ENCODE measurements at places on chromosomes 7 and 10. TPM values are rescaled to one million over a fixed set of nuclear protein-coding genes. Genes with fewer than 3 reads are reported as not detected.

- DNase-seq = no peak
Measured at GRCh38 chr10:103890194-103890658, 27.8 kb downstream of the STN1 start.

DNA sequence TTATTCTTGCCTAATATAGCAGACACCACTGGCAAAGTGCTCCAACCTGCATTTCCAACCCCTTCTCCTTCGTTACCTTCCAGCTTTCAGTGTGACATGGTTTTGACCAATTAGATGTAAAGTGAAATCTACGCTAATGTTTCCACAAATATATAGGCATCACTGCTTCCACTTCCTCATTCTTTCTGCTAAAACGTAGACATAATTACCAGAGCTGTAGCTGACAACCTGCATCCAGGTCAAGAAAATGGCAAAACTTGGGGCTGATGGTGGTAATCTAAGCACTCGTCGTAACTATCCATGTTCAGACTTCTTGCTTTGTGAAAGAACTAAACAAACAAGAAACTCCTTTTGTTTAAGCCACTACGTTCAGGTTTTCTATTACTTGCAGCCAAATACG is 41.8 kb upstream of the COL1A2 start:
- no peak for DNase-seq

GRCh38 chr7:20744954-20745446 is 41.7 kb downstream of the SP8 start:
- no peak for DNase-seq

DNA sequence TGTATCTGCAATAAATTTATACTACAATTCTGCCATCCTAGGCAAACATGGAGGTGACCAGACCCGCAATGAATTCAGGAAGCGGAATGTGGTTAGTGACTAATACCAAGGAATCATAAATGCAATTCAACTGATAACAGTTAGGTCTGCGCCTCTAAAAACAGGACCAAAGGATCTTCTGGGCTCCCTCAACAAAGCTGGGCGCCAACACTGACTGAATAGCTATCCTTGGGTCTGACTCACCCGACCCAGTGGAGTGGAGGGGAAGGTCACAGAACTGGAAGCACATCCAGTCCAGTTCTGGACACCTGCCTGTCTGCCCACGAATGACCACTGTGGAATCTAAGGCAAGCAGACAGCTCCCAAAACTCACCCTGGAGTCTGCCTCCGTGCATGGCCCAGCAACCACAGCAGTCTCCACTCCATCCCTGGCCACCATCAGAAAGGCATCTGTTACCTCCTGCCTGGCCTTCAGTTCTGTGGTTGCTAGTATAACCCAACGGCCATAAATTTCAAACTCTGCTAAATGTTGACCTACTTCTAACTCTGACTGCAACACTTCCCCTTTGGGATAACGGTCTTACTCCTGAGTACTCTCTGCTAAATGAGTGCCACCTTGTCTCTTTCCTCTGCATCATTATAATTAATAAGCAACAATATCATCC is 43.0 kb upstream of the DLX6 start:
- no peak for DNase-seq

DNA sequence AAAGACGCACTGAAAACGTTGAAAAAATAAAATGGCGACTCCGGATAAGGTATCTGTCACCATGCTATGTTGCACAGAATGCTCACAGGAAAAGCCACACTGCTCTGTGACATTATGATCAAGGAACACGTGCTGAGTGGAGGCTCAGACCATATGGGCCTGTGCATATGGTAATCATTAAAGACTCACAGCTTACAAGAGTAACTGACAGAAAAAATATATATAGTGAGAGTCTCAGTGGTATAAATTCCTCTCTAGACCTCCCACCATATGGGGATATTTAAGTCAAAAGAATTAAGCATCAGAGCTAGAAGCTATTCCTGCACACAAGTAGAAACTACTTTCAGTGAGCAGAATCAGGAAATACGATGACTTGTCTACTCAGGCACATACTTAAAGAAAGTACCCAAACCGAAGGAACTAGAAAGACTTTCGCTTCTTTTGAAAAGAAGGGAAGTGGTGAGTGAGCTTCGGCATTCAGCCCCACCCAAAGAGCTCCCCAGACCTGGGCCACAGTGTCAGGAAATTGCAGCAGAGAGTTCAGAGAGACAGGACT is 65.1 kb upstream of the MPP7 start:
- DNase-seq = peak; percentile 51

GRCh38 chr10:66671562-66671961 is 254.3 kb upstream of the LRRTM3 start:
- DNase-seq = no peak

DNA sequence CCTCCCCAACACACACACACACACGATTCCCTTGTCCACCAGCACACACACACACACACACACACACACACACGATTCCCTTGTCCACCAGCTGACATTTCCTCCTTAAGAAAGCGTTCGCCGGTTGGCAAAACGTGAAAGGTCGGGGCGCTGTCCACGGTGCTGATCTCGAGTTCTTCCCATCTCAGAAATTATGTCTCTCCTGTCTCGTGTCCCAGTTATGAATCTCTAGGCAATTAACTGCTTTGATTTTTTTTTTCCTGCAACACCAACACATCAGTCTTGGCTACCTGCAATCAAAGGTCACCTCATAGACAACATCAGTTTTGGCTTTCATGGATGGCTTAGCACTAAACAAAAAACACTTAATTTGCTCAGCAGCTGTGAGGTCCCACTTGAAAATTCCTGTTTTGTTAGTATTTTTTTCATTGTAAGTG is 1.9 kb downstream of the INA start:
- DNase-seq = peak; percentile 54

- DNase-seq = no peak
Measured at GRCh38 chr10:129677377-129677927, 210.4 kb downstream of the MGMT start.

DNA sequence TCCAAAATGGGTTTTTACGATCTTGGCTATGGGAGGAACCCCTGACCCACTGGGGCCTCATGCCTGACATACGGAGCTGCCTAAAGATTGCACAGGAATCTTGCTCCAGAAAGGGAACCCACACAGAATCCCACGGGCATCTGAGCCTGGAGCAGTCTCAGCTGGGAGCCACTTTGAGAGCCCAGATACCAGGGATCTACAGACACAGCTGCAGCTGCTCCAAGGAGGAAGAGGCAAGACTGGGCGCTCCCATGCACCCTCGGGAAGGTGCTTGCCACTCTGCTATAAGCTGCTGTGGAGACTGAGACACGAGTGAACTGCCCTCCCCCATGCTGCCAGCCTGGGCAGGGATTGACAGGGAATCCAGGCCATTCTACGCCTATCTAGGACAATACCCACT is 202.5 kb downstream of the REEP3 start:
- no peak for DNase-seq

GRCh38 chr10:51716981-51717380 is 17.6 kb upstream of the CSTF2T start:
- no peak for DNase-seq

- DNase-seq = no peak
Measured at GRCh38 chr7:47342296-47343060, 239.4 kb downstream of the TNS3 start.

- no peak for DNase-seq
Measured at GRCh38 chr10:94224656-94225055, 138.1 kb downstream of the NOC3L start.

DNA sequence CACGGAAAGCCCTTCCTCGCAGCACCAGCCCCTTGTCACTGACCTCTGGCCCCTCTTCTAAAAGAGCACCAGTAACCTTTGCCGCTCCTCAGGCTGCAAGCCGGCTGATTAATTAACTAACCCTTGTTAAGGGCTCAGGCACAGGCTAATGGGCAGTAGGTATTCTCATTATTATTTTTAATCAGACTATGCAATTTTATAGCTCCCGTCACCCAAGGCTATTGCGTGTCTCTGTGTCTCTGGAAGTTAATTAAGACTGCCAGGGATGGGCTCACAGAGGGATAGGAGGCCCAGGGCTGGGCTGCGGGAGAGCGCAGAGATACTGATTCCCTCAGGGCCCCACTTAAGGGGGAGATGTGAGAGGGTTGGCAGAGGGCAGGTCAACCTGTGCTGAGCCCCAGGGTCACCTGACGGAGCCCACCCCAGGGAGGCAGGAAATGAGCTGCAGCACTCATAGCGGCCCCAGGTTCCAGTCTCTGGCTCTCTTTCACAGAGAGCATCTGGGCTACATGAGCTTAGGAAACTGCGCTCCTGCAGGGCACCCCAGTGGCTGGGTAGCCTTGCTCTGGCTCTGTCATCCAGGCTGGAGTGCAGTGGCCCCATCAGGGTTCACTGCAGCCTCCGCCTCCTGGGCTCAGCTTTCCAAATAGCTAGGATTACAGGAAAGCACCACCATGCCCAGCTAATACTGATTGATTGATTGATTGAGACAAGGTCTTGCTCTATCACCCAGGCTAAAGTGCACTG is 92.2 kb upstream of the LRRC4 start:
- DNase-seq = no peak

DNA sequence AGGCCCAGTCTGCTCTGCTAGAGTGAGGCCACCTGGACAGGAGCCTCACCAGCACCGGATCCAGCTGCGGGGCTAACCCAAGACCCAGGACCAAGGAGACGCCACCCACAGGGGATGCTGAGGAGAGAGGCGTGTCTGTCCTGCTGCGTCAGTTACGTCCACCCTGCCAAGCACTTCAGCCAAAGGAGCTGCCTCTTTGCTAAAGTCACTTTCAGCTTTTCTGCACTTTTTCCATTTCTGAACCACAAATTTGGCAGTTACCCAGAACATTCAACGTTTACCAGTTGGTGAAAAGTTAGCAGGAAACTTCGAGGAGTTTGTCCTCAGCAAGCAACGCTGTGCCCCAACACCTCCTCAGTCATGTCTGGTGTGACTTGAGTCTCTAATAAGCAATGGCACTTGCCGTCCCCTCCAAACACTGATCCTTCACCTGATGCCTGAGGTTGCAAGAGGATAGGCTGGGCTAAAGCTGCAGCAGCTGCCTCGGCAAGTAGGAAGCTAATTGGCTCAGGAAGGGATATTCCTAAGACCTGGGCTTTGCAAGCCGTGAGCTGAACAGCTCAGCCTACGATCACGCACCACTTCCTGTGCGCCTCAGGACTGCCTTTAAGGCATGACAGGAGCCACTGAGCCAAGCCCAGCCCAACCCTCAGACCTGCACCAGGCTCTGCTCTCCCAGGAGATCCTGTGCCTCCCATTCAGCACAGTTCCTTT is 40.1 kb downstream of the KCNH2 start:
- DNase-seq = no peak

- no peak for DNase-seq
Measured at GRCh38 chr10:108757946-108758345, 1165.4 kb downstream of the XPNPEP1 start.

GRCh38 chr7:100489824-100490223 is 6.1 kb downstream of the NYAP1 start:
- no peak for DNase-seq

DNA sequence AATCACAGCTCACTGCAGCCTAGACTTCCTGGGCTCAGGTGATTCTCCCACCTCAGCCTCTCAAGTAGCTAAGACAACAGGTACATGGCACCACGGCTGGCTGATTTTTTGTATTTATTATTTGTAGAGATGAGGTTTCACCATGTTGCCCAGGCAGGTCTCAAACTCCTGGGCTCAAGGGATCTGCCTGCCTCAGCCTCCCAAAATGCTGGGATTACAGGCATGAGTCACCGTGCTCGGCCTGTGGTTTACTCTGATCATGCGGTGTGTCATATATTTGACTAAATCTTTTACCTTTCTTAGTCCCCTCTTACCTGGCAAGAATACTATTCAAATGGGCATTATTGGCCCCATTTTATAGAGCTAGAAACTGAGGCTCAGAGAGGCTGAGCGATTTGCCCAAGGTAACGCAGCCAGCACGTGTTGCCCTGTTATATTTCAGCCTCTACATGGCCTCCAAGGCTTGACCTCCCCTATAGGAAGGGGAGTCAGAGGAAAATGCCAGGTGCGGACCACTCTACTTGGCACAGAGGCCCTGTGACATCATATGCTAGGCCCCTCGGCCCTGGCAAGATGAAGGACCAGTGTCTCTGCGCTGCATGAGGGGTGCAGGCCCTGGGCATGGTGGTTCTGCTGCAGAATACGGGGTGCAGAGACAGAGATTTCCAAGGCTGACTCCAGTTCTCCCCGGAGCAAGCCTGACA is 8.2 kb downstream of the ZCCHC24 start:
- DNase-seq = no peak

DNA sequence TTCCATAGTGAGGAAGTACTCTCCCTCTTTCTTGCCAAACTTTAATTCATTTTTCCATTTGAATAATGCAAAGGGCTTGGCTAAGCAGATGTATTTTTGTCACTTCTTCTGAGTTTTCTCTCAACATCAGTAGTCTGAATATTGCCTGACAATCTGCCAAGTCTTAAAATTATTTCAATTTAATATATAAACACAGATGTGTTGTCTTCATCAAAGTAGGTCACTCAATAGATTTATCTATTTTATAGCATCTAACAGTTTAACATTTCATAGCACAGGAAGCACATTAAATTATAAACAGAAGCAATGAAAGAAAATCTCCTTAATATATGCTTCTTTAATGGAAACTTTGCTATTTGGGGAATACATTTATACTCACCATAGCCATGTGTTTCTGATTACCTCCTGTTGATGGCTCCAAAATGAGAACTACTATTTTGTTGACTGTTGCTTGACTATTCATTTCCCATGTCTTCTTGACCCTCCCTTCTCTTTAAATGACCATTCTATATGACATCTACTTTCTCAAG is 4.5 kb downstream of the CPED1 start:
- DNase-seq = no peak

DNA sequence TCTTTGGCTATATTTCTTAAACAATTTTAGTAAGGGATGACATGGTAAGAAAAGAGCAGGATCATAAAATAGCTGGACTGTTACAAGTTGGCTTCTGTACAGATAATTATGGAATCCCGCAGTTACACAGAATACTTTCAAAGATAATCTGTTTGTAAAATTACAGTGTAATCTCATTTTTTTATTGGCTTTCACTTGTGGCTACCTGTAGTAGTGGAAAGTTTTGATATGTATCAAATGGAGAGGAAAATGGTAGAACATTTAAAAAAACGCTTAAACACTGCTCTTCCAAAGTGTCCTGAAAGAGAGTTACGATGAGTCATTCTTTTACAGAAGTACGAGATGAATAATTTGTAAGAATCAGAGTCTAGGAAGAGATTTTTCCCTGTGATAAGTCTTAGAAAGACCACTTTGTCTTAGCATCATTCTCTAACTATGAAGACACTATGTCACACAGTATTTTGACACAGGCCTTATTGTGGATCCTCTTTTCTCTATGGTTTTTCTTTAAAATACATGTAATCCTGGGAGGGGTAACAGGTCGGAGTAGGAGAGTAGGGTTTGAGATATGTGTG is 215.0 kb upstream of the DKK1 start:
- no peak for DNase-seq

The SPDYE1 gene
- not detected for total RNA-seq

The CCDC172 gene
- not detected for total RNA-seq

The UCMA gene
- total RNA-seq = not detected

The NPFFR1 gene
- total RNA-seq = 0.03 TPM

The BTBD16 gene
- not detected for total RNA-seq

The TLL2 gene
- 8.7 TPM for total RNA-seq

The PNLIPRP1 gene
- total RNA-seq = not detected

The CNPY1 gene
- not detected for total RNA-seq

The OPALIN gene
- total RNA-seq = not detected
